HAP-1 (cell line): ENCODE measurements at places on chromosomes 12 and 14.

DNA sequence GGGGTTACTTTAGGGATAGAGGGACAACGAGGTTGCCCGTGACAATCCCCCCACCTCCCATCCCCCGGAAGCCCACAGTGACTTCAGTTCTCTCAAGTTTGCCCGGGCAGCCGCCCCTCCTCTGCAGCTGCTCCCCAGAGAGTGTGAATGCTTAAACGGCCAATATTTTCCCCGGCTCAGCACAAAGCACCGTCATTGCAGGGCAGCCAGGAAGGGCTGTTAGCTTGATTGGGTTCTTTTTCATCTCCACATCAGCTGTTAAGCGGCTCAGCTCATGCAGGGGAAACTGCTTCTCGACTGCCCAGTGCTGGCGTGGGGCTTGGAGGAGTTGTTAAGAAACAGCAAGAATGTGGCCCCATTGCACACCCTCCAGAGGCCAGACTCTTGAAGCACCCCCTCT lies 120.5 kb upstream of the NCOR2 start:
- no peak for DNase-seq

DNA sequence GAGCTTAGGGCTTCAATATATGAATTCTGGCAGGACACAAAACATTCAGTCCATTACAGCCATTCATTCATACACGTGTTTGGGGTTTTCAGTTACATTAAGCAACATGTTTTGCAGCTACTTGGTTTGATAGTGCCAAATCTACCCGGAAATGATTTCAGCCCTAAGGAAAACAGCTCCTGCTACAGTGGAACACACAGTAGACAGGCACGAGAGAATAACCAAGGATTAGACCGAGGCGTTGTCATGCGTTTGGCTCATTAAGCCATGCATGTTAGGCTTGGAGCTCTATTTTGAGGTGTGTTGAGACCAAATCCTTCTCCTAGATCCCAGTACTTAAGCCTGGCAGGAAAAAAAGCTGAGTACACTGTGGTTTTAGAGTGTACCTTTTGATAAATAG lies 177.4 kb downstream of the PRKCH start:
- peak; percentile 38 for DNase-seq

DNA sequence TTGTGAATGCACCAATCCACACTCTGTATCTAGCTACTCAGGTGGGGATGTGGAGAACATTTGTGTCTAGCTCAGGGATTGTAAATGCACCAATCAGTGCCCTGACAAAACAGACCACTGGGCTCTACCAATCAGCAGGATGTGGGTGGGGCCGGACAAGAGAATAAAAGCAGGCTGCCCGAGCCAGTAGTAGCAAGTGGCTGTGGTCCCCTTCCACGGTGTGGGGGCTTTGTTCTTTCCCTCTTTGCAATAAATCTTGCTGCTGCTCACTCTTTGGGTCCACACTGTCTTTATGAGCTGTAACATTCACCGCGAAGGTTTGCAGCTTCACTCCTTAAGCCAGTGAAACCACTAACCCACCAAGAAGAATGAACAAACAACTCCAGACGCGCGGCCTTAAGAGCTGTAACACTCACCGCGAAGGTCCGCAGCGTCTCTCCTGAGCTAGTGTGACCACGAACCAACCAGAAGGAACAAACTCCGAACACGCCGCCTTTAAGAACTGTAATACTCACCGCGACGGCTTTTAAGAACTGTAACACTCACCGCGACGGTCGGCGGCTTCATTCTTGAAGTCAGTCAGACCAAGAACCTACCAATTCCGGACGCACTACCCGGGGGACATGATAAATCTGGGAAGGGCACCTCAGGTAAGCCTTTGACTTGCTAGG lies 4.6 kb upstream of the LDHB start:
- DNase-seq, result no peak

- DNase-seq, result no peak
Measured at GRCh38 chr12:22172501-22172900, 126.5 kb downstream of the CMAS start.

- DNase-seq, result no peak
Measured at GRCh38 chr14:71701990-71702389, 230.2 kb upstream of the RGS6 start.

DNA sequence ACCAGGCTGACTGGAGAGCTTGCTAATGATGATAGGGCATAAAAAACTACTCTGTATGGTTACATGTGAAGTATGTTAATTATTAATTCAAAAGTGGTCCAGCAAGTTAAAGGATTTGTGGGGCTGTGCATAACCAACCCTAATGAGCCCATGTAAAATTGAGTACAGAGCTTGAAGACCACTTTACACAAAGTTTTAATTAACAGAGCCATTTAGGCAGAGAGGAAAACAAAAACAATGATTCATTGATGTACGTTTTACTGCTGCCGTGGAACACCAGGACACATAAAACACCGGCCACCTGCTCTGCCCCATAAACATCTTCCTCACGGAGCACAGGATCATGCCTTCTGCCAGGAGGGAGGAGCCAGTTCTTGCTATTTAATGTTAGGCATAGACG lies 83.5 kb downstream of the RIMBP2 start:
- no peak for DNase-seq

- DNase-seq, result no peak
Measured at GRCh38 chr14:75871181-75871880, 110.5 kb downstream of the TGFB3 start.

DNA sequence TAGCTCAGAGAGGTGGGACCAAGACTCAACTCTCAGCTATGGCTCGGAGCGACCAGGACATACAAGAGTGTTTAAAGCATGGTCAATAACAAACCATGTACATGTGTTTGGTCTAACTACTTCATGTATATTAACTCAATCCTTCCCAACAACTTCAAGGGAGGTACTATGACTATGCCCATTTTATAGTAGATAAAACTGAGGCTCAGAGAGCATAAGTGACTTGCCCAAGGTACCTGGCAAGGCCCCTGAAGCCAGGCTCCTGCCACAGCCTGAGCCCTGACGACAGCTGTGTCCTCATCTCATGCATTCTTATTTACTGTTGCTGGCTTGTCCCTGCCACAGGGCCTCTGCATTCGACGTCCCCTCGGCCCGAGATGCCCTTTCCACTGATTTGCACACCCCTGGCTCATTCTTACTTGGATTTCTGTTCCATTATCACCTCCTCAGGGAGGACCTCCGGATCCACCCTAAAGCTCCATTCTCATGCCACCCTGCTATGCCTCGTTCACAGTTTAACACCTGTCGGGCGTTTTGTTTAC lies 2.6 kb downstream of the TESC start:
- no peak for DNase-seq

GRCh38 chr12:52644078-52644415 lies 8.0 kb downstream of the KRT2 start:
- no peak for DNase-seq

DNA sequence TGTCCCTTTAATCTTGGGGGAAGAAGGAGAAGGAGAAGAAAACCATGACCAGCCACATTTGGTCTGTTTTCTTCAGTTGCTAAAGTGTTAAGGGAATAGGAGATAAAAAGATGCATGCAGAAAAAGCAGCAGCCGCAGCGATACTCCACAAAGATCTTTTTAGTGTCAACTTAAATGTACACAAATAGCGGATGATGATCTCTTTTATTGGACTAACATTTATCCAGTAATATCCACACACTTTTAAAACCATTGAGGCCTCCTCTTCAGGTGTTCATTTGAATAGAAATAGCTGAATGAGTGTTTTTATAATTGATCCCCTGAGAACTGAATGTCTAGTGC lies 83.5 kb downstream of the PAPOLA start:
- DNase-seq, result peak; percentile 22

DNA sequence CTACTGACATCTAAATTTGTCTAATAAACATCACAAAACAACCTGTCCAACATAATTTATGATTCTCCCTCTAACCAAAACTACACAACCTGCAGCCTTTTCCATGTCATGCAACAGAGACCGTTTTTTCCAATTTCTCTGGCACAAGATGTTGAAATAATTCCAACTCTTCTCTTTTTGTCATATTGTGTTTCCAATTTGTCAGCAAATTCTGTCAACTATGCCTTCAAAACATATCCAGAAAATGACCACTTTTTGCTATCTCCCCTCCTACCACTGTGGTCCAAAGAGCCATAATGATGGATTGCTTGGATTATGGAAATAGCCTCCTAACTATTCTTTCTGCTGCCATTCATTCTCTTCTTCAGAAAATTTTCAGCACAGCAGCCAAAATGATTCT lies 31.3 kb upstream of the SSTR1 start:
- no peak for DNase-seq

GRCh38 chr12:91493308-91493707 lies 310.7 kb upstream of the DCN start:
- no peak for DNase-seq

- DNase-seq, result no peak
Measured at GRCh38 chr12:67758119-67758518, 109.6 kb downstream of the DYRK2 start.

DNA sequence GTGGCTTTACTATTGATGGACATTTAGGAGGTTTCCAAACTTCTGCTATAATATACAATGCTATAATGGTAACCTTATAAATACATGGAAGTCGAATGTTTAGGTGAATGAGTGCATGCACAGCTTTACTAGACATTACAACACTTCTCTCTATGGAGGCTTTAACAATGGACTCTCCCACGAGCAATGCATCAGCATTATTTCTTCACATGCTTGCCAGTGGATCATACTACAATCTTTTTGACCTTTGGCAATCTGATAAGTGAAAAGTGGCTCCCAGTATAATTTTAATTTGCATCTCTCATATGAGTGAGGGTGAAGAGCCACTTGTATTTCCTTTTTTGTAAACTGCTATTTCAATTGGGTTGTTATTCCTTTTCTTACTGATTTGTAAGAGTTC lies 18.2 kb downstream of the RDH12 start:
- DNase-seq, result no peak

GRCh38 chr12:130137040-130138018 lies 24.9 kb upstream of the FZD10 start:
- peak; percentile 16 for DNase-seq

GRCh38 chr12:109744026-109744425 lies 30.4 kb downstream of the FAM222A start:
- DNase-seq, result no peak

- no peak for DNase-seq
Measured at GRCh38 chr12:47190271-47190750, 110.6 kb upstream of the AMIGO2 start.

DNA sequence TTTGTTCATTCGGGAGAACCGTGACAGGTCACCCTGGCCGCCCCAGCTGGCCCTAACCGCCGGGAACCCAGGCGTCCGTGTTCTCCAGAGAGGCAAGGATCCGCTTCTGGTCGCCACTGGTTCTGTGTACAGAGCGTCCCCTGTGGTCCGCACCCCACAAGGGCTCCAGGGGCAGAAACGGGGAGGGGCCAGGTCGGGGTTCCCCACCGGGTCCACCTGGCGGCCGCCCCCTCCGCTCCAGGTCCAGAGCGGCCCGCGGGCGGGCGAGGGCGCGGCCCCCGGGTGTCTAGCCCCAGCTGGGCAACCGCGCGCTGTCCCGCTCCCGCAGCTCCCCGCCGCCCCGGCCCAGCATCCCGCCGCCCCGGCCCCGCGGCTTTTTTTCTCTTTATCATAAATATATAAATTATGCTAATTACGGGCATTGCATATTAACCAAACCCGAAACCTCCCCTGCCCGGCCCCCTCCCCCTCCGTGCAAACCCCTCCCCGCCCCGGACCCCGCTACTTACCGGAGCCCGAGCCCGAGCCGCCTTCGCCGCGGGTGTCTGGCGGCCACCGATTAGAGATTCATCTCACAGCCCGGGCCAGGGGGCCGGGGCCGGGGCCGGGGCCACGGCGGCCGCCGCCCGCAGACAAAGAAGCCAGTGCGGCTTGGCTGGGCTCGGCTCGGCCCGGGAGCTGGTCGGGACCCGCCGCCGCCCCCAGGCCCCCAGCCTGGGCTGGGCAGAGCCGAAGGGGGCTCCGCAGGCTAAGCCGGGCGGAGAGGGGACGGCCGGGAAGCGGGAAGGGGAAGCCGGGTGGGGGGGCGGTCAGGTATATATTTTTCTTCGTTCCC lies 512 bp downstream of the POU6F1 start:
- no peak for DNase-seq

GRCh38 chr12:612293-612692 lies 51.0 kb downstream of the NINJ2 start:
- no peak for DNase-seq

GRCh38 chr12:117158911-117159553 lies 31.2 kb downstream of the FBXO21 start:
- no peak for DNase-seq

GRCh38 chr12:64085996-64086395 lies 136.1 kb downstream of the KICS2 start:
- peak; percentile 61 for DNase-seq

DNA sequence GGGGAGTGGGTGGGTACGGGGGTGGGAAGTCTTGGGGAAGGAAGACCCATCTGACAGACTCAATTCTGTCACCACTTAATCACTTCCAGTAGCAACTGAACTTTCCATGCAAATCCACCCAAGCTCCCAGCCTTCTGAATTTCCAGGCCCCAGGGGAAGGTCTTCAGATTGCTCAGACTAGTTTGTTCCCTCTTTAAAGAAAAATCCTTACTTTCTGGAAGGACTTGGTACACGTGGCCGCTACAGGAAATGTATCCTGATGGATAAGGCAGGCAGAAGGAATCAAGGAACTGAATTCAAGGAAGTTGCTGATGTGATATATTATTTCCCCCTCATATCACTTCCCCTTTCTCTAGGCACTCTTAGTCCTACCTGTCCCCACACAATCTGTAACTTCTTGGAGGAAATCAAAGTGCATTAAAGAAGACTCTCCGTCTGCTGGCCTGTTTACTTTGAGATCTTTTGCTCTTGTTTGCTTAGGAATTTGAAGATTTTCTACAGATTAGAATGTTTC lies 6.4 kb downstream of the NFKBIA start:
- DNase-seq, result no peak

DNA sequence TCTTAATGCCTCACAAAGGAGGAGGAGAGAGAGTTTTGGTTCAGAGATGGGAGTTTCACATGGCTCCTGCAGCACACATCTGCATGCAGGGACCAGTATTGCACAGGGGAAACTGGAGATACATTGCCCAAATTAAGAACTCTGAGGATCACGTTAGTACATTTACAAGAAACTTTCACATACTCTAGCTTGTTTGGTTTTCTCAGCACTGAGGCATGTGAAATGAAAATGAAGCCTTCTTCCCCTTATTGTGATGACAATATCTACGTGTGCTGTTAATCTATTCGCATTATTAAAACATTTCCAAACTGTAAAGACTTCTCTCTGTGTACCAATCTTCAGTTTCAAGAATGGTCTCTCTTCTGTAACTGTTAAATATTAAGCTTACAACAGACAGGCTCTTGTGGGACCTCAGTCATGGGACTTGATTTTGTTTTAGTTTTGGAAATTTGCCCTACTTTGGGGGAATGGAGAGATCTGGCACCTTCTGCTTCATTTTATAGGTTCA lies 124.7 kb downstream of the DAAM1 start:
- DNase-seq, result no peak

GRCh38 chr12:33427071-33427470 lies 12.5 kb downstream of the SYT10 start:
- DNase-seq, result peak; percentile 8
